A549 (cell line): ENCODE measurements at places on chromosomes 5 and 9.

- no peak for DNase-seq
These were observed 112.6 kb downstream of the EHMT1 start for GRCh38 chr9:137731216-137731946.

- no peak for DNase-seq
These were observed 146.2 kb downstream of the CDH12 start for GRCh38 chr5:22706901-22707300.

DNA sequence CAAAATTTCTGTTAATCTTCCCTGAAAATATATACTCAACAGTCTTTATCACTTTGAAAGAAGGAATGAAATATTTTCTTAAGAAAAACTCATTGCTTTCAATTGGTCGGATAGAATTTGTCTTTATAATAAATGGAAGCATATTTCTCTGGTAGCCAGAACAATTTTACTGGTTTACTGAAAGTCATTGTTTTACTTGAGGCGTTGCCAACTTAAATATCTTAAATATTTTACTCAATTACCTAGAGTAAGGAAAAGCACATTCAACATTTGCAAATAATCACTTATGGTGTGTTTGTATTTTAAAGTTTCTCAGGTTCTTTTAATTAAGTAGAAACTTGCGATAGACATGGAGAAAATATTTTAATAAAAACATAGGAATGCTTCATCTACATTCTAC, 1181.7 kb downstream of the EFNA5 start:
- DNase-seq = no peak

DNA sequence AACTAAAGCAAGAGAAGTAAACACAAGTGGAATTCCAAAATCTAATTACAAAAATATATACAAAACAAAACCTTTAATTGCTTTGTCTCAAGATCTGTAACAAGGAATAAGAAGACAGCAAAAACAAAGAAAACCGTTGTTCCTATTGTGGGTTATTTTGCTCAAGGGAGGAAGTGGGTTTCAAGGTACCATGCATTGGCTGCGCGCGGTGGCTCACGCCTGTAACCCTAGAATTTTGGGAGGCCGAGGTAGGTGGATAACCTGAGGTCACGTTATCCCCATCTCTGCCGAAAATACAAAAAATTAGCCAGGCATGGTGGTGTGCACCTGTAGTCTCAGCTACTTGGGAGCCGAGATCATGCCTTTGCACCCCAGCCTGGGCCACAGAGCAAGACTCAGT, 12.1 kb upstream of the IQGAP2 start:
- DNase-seq = no peak

DNA sequence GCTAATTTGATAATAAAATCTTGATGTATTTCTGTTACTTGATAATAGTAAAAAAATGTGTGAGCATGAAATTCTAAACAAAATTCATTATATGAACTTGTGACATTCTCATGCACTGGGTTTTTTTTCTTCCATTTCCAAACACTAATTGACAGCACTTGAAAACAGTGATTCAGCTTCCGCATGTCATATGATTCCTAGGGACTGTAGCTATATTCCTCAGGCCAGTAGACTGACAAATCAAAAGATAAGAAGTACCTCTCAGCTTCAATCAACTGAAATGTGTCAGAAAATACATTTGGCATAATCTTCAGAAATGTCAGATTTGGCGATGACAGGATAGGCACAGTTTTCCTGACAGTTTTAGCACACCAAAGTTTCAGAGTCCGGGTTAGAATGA, 52.5 kb downstream of the EFNA5 start:
- DNase-seq = no peak

DNA sequence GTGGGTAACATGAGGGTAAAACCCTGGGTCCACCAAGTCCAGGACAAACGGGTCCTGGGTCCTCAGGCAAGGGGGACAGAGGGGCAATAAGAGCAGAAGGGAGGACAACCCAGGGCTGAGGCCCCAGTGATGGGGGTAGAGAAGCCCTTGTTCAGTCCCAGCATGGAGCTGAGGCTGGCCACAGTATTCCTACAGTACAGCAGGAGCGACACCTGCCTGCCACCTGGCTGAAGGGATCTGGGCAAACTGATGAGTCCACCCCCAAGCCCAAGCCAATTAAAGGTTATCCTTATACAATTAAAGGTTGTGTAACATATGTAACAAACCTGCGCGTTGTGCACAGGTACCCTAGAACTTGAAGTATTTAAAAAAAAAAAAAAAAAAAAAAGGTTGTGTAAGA, 97.7 kb upstream of the LRRTM2 start:
- no peak for DNase-seq

DNA sequence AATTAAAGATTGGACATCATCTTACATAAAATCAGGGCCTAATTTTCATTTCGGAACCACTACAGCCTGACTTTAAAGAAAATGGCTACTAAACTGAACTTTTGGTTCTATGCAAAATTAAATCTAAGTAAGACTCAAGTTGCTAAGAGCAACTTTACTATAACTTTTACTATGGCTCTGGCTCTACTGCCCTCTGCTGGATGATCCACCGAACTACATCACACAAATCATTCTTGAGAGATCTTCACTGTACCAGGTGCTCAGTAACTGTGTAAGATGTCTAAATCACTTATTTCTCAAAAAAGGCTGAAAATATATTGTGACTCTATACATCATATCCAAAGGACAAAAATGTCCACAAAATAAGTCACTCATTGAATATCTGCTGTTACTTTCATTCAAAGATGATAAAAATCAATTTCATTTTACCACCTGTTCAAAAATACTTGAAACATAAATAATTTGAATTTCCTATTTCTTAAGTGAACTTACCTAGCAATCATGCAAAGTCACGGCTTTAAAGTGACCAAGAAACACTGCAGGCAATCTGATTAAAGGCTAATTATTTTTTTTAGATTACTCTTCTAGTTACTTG, 13.5 kb downstream of the MOCS2 start:
- peak; percentile 69 for DNase-seq

DNA sequence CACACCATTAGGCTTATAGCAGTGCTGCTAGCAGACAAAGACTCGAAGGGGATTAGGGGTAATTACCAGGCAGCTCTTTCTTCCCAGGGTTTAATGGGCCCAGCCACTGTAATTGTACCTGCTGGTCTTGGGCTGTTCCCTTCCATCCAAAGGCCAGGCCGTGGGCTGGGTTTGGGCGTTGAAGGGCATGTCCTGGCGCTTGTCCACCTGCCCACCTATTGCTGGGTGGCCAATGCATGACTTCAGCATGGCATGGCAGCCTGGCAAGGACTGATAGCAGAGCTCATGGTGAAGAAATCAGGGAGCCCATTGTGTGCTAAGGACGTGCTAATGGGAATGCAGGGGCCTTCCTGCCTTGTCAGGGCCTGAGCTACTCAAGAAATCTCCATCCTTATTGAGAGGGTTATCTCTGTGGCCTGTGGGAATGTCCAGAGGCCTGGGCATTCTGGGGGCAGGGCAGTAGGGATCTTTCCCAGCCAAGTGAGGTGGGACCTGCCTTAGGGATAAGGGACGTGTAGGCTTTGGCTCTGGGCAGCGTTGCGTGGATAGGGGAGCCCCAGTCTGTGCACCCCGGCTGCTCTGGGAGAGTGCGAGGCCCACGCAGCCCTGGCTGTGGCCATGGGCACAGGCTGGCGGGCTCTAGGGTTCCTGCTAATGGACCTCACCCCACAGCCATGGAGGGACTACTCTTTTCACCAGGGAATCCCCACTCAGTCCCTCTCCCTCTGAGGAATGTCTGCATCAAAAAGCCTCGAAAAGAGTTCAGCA, 116.1 kb upstream of the PITX1 start:
- no peak for DNase-seq

DNA sequence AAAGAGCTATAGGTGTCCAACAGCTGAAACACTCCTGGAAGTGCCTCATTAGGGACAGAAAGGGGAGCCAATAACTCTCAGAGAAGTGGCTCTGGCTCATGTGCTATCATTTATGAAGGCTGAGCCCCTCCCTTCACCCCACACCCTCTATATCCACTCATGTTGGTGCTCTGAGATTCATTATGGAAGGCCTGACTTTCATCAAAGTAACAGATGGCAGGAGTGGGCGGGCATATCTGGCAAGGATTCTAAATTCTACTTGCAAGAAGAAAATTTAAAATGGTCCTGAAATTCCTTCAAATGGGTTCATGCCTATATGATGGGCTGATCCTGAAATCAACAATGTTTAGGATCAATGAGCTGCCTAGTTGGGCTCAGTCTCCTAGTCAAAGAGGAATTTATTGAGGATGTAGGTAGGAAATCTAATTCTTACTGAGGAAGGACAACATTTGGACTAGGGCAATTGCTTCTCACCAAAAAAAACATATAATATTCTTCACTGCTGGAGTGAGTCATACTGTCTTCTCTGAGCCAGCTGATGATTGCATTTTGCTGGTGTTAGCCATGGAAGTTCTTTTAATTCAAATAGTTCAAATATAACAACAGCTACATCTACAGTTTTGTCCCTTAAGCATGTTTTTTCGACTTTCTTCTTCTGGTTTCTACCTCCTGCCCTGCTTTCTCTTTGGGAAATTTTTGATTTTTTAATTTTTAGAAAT, 23.5 kb downstream of the NMRK1 start:
- no peak for DNase-seq

GRCh38 chr9:106969696-106970095, 106.7 kb downstream of the ZNF462 start:
- DNase-seq = no peak

DNA sequence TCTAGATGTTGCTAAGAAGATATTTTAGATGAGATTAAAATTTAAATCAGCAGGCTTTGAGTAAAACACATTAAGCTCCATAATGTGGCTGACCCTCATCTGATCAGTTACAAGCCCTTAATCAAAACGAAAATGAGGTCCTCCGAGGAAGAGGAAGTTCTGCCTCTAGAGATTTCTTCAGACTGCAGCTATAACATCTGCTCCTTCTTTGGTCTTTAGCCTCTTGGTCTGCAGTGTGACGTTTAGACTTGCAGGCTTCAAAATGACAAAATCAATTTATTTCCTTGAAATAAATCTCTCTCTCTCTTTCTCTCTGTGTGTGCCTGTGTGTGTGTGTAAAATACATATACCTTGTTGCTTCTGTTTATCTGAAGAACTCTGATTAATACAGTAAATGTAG, 1429.8 kb upstream of the CDH9 start:
- peak; percentile 4 for DNase-seq

DNA sequence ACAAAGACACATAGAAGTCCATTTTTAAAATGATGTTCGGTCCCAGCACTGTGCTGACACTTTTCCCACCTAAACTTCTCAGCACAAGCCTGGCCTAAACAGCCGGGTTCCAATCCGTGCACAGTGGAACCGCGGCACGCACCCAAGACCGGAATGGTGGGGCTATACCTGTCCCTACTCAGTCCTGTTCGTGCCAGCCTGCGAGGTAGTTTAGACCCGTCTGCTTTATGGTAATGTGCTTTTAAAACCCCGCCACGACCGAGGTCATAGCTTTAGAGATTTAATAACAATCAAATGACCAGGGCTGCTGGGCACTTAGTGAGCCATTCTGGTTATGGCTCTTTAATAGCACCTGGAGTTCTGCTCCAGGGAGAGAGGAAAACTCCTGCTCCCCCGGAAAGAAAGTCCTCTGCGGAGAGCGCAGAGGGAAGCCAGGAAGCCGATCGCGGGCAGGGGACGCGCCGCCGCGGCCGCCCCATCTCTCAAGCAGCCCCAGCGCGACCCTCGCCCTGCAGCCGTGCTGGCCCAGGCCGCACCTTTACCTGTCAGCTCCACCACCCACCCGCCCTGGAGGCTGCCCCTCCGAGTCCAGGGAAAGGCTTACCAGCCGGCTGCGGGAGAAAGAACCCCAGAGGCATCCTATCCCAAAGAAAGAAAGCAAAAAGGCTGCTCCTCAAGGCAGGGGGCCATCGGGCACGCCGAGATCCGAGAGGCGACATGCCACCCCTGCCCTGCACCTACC, 511 bp downstream of the ARL15 start:
- peak; percentile 9 for DNase-seq

DNA sequence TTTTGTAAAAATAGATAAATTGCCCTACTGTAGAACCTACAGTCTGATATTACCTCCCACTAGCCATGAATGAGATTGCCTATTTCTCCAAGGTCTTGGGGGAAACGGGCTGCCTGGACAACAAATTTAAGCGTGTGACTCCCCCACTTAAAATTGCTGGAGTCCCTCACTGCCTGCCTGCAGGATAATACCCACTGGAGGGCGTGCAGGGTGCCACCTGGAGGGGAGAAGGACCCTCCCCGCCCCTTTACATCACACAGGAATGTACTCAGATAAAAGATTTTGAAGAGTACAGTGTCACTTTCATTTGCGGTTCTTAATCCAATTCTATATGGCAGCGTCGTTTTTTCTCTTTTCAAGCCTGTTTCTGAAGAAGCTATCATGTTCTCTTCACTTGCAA, 6.2 kb upstream of the TRIM7 start:
- no peak for DNase-seq

GRCh38 chr5:34584165-34584564, 72.0 kb upstream of the RAI14 start:
- DNase-seq = no peak

GRCh38 chr5:146005723-146006122, 69.3 kb downstream of the SH3RF2 start:
- DNase-seq = no peak

DNA sequence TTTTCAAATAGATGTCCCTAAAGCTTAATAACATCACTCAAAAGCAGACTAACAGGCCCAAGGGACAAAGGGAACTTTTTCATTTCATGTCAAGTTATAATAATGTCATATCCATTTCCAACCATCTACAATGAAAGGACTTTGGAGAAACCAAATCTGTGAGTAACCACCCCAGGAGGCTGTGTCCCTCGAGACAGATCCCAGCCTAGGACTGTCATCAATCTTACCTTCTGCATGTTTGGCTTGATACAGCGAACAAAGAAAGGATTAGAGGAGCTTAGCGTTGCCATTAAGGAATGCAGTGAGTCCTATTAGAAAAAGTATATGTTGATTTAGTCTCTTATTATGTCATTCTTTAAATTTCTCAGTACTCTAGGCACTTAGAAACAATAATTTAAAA, 137.8 kb upstream of the RETREG1 start:
- no peak for DNase-seq

GRCh38 chr9:12879961-12880360, 105.1 kb downstream of the LURAP1L start:
- no peak for DNase-seq

DNA sequence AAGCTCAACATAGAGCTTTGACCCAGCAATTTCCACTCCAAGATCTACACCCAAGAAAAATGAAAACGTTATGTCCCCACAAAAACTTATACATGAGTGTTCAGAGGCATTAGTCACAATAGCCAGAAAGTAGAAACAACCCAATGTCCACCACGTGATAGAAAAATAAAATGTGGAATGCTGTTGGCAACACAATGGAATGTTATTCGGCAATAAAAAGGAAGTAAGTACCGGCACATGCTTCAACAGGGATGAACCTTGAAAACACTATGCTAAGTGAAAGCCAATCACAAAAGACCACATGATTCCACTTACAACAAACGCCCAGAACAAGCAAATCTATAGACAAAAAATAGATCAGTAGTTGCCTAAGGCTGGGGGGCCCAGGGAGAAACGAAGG, 6.0 kb downstream of the UBQLN1 start:
- no peak for DNase-seq

DNA sequence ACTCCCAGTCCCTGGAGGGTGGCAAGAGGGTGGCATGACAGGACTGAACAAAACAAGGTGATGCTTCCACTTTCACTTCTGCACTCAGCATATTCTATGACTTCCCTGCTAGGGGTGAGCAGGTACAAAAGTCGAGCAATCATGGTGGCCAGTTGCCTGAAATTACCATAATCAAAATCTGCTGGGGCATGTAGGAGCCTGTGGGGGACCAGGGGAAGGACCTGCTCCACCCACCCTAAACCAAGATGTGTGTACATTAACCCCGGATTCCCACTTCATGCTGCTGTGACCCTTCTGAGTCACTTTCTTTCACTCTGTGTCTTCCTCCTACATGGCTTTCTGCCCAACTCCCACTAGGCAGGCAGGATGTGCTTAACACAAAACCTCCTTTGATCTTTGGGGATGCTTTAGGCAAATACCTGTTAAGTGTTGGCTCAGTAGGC, 73.3 kb upstream of the PHF24 start:
- no peak for DNase-seq
